ENCODE measurements at places on chromosomes 6 and 20.

DNA sequence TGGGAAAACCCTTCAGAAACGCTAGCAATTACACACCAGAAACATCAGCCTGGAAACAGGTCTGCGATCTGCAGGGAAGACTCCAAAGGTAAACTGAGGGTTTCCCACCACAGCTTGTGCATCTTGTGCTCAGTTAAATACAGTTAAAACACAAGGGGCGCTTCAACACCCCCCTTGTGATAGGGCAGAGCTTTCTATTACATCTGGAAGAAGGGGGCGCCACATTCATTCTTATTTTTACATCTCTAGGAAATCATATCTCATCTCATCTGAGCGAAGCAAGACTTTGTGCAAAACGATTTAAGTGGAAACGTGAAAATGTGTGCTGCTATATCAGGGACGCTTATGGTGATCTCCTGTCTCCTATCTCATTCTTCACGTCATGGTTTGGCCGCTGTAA is 58.5 kb downstream of the PRND start:
- DNase-seq = no peak

DNA sequence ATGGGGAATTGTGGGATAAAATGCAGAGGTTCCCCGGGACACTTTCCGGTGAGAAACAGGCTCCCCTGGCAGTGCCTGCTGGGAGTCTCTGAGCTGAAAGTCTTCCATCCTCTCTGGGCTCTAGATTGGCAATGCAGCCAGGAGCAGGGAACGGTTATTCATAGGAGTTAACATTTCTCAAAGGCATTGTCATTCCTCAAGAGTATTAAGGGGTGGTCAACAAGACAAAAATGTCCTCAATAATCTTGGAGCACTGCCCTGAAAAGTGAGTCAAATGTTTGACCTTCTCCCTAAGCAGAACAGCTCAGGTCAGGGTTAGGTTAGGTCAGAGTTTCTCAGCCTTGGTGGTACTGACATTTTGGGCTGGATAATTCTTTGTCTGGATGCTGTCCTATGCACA is 13.2 kb downstream of the BPIFB1 start:
- peak; percentile 14 for DNase-seq

GRCh38 chr6:130076512-130076911 is 58.1 kb downstream of the L3MBTL3 start:
- peak; percentile 21 for DNase-seq

- no peak for DNase-seq
These were observed 43.4 kb upstream of the QKI start for GRCh38 chr6:163371129-163371528.

DNA sequence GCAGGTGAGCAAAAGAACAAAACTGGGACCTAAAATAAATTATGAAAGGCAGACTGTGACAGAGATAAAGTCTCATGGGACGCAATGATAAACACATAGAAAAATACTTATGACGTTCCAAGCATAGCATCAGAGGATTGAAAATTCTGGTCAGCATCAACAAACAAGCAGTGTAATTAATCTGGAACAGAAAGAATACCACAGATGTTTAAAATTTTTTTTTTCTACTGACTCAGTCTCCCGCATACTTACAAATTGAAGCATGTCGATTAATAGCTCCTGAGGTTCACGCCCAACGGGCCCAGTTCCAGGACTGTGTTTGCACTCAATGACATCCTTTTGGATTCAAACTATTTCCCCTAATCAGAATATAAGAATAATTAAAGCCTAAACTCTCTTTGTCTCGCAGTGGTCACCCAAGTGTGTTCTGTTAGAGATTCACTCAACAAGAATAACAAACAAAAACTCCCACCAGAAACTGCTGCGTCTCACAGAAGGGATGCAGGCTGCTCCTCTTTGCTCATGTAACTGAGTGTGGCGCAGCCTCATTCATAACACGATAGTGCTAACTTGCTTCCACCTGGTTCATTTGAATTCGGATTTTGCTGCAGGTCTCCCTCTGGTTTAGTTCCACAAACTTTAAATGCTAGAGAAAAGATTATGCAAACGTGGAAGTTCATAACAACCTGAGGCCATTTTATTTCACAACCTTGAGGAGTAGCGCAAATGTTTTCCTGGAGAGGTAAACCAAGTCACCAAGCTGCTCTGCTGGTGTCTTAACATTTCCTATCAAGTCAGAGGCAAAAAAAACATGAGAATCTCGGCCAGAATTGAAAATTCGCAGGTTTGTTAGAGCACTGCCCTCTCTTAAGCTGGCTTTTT is 69.0 kb upstream of the CITED2 start:
- peak; percentile 36 for DNase-seq

DNA sequence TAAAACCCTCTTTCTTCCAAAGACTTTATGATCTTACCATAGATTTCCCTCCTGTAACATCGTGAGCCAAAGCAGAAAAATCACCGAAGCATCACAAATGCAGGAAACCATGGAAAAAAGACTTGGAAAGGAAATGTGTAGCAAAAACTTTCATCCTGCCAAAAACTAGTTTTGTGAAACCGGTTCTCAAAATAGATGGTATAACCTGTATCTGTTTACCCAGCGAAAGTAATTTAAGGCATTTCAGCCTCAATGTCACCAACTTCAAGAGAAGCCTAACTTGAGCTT is 213.9 kb downstream of the ZNF217 start:
- DNase-seq = no peak

- no peak for DNase-seq
These were observed 57.8 kb downstream of the IL22RA2 start for GRCh38 chr6:137115658-137116057.

GRCh38 chr6:125228981-125229479 is 72.7 kb downstream of the HDDC2 start:
- no peak for DNase-seq

DNA sequence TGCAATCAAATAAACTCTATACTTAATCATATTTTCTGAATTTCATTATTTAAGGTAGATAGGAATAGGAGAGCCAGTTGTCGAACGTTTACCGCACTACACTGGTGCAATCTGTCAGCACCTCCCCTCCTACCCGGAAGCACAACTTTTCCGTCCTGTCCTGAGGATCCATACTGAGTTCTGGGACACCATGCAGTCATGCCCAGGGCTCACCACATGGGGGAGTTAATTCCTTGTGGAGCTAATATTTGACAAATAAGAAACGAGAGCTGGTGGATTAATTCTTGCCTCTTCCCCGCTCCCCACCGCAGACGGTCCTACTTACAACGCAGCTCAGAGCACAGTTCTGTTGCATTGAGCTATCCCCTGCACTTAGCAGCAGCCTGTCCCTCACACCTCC is 107.7 kb upstream of the RALGAPA2 start:
- no peak for DNase-seq

GRCh38 chr6:2375443-2375842 is 130.0 kb upstream of the GMDS start:
- DNase-seq = no peak

DNA sequence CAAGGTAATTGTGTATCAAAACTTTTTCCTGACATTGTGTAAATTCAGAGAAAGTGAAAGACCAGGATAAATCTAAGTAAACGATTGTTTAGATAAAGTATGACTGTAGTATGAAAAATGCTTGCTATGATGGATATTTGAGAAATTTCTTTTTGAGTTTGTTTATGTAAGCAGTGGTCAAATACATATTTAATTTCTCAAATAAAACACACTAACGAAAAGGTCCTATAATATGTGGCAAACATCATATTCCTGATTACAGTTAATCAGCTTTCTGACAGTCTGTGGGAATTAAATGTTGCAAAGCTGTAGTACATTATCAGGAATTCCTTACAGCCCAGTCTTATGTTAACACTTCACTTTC is 636.9 kb downstream of the MMUT start:
- DNase-seq = no peak

GRCh38 chr6:4010689-4011090 is 68.2 kb downstream of the FAM217A start:
- DNase-seq = no peak

GRCh38 chr6:8821981-8822381 is 386.6 kb upstream of the SLC35B3 start:
- peak; percentile 8 for DNase-seq

- peak; percentile 21 for DNase-seq
These were observed 83.1 kb downstream of the KCNB1 start for GRCh38 chr20:49399329-49399728.

GRCh38 chr20:37567671-37568588 is 40.3 kb upstream of the BLCAP start:
- DNase-seq = peak; percentile 21

Data from fibroblast of upper back skin (primary cell).